ENCODE measurements at places on chromosomes 6 and 20.
A peak's percentile ranks its signal among the peaks of the same experiment; 100 is the strongest.

DNA sequence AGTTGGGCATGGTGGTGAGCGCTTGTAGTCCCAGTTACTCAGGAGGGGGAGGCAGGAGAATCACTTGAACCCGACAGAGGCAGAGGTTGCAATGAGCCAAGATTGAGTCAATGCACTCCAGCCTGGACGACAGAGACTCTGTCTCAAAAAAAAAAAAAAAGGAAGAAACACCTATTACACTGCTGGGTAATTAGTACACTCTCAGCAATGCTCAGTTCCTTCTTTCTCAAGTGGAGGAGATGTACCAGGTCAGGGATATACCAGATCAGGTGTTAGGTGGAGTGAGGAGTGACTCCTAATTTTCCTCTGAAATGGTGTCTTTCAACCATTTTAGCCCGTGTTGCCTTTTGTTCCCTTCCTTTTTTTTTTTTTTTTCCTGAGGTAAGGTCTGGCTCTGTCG, 30.0 kb upstream of the UBR2 start:
- no peak for DNase-seq

GRCh38 chr6:113927001-113927400, 43.9 kb downstream of the HDAC2 start:
- DNase-seq: no peak

- no peak for DNase-seq
Measured at GRCh38 chr20:59662161-59662560, 57.8 kb downstream of the PHACTR3 start.

DNA sequence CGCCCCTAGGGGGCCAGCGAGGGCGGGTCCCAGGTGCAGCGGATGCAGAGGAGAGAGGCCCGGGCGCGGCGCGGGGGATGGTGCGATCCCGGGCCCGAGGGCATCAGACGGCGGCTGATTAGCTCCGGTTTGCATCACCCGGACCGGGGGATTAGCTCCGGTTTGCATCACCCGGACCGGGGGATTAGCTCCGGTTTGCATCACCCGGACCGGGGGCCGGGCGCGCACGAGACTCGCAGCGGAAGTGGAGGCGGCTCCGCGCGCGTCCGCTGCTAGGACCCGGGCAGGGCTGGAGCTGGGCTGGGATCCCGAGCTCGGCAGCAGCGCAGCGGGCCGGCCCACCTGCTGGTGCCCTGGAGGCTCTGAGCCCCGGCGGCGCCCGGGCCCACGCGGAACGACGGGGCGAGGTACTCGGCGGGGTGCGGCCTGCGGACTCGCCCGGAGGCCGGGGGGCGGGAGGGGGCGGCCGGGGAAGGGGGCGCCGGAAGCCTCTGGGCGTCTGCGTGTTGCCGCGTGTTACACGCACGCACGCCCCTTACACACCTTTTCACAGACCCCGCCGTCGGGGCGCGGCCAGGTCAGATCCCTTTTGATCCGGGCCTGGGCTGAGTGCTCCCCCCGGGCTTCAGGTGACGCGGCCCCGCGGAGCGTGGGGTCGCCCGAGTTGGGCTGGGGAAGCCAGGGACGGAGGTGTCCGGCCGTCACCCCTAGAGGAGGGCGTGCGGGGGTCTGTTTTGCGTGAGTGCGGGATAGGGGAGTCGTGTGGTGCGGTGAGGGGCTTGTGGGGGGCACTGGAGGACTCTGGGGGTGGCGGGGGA, 412 bp downstream of the TRIB3 start:
- DNase-seq: peak; percentile 83

DNA sequence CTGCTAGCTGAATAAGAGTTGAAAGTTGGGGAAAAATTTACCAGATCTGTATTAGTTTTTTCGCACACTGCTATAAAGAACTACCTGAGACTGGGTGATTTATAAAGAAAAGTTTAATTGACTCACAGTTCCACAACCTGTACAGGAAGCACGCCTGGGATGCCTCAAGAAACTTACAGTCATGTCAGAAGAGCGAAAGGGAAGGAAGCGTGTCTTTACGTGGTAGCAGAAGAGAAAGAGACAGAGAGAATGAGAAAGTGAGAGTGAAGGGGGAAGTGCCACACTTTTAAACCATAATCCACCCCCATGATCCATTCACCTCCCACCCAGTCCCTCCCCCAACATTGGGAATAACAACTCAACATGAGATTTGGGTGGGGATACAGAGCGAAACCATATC, 79.6 kb downstream of the KHDC1L start:
- no peak for DNase-seq

DNA sequence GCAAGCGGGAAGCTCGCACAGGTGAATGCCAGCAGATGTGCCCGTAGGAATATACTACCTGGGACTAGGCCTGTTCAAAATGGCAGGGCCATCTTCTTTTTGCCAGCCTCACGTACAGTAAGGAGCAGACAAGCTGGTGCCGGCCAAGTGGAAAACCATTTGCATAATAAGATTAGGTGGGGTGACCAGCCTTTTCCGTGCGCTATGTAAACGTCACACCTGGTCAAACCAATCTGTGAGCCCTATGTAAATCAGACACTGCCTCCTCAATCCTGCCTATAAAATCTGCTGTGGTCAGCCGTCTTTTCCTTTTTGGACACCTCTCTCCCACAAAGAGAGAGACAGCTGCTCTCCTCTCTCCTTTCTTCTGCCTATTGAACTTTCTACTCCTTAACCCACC, 60.8 kb upstream of the TMEM30A start:
- no peak for DNase-seq

GRCh38 chr6:43408259-43408658, 19.1 kb upstream of the ABCC10 start:
- DNase-seq: no peak

GRCh38 chr6:147322299-147323162, 118.3 kb downstream of the STXBP5 start:
- DNase-seq: no peak

GRCh38 chr6:164216839-164217238, 802.3 kb downstream of the QKI start:
- DNase-seq: no peak
